Stimulated activated CD4-positive, alpha-beta T cell treated with anti-CD3 and anti-CD28 coated beads, Interleukin-1b, Interleukin-23, amount 100 ng/mL, for 1 hour (primary cell): ENCODE measurements at places on chromosomes 13 and 19.

GRCh38 chr13:48775804-48776203 is 122.1 kb downstream of the CYSLTR2 start:
- DNase-seq: no peak

DNA sequence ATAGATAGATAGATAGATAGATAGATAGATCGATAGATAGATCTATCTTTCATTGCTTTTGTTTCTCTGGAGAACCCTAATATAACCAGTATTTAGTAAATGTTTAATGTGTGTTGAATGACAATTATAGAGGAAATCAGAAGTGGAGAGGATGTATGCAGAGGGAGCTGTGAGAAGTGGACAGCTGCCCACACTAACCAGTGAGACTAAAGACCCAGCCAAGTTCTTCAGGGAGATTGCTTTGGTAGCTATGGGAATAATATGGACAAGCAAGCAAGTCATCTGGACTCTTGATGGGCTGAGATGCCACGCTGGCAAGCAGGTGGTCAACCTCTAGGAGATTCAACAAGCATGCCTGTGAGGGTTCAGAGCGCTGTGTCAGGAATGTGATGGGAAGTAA is 14.9 kb upstream of the INTS6 start:
- no peak for DNase-seq

GRCh38 chr19:47826800-47827199 is 5.1 kb downstream of the CRX start:
- DNase-seq: no peak

DNA sequence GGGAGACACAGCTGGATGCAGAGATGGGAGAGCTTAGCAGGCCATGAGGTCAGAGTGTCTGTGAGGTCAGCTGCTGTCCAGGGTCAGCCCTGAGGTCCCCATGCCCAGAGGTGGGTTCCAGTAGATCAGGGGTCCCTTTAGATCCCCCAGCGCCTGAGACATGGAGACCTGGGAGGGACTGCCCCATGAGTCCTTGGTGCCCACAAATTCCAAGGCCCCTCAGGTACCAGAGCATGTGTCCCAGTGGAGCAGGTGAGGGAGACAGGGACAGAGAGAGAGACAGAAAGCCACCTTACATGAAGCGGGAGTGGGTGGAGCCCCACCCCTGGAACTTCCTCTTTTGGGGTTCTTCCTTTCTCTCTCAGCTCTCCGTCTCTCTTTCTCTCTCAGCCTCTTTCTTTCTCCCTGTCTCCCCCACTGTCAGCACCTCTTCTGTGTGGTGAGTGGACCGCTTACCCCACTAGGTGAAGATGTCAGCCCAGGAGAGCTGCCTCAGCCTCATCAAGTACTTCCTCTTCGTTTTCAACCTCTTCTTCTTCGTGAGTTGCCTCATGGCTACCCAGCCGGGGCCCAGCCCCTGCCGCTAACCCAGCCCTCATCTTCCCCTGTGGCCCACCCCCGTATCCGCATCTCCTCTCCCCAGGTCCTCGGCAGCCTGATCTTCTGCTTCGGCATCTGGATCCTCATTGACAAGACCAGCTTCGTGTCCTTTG is at the start of gene CD37:
Gene CD37 (plus strand): TSS at position 336 of the 713 bp plus-strand sequence. CDS start 135 bp downstream, at position 471.
- DNase-seq: peak; percentile 18

DNA sequence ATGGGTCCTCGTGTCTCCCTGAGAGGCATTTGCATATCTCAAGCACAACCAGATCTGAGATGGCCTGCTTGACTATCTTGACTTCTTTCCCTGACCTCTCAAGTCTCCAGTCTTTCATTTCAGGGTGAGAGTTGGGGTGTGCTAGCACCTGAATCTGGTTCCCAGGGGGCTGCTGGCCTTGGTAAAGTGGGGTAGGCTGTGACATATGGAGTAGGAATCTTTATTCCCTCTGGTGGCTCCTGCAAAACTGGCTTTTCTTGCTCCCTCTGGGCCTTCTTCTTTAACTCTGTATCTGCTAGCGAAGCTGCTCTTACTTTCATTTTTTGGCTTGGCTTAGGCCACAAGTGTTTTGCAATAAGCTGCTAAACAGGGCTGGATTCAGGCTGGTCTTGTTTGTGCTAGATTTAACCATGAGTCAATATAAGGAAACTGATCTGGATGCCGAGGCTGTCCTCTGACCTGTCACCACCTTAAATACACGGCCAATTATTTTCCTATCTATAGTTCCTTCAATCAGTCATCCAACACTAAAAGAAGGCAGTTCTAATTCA is 42.3 kb downstream of the ZNF493 start:
- DNase-seq: no peak

- no peak for DNase-seq
Observed at GRCh38 chr19:13841962-13842290, 35.0 kb upstream of the NANOS3 start.

DNA sequence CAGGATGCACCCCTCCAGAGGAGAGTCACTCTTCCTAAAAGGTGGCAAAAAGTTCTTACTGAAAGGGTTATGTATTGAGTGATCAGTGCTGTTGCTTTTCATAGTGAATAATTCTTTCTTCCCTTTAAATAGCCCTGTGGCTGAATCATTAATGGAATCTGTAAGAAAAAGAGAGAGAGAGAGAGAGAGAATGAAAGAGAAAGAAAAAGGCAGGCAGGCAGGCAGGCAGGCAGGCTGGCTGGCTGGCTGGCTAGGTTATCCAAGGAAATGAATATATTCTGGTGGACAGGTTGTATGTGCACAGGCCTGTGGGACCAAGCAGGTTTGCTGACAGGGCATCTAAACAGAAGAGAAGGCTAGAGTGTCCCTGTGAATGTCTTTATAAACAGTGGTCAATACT is 100.5 kb downstream of the DLEU7 start:
- DNase-seq: no peak

- DNase-seq: peak; percentile 96
Observed at GRCh38 chr19:8592231-8593009, 15.2 kb upstream of the MYO1F start.

DNA sequence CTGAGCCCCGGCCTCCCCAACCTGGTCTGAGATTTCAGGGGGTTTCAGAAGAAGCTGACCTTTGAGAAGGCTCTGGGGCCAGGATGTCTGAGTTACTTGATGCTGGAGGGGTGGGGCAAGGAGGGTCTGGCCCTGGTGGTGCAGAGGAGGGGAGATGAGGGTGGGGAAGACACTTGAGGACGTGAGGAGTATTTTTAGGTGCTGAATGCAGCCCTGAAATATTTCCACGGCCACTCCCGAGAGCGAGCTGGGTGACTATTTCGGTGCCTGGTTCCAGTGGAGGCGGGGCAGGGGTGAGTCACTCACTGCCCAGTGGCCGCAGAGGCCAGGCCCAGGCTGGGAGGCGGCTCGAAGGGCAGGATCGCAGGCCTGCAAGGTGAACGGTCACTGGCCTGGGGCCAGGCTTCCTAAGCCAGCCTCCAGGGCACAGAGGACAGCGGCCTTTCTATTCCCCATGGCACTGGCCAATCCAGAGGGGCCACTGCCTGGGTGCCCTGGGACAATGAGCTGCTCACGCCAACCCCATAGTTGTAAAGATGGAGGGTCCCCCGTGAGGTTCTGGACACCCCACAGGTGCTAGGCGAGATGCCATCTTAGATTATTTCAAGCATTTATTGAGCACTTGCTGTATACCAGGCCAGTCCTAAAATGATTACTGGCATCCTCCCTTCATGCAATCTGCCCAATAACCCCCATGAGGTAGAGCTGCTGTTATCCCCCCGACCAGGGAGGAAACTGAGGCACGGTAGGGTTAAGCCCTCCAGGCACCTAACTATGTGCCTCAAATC is 19.7 kb upstream of the JUND start:
- DNase-seq: no peak

DNA sequence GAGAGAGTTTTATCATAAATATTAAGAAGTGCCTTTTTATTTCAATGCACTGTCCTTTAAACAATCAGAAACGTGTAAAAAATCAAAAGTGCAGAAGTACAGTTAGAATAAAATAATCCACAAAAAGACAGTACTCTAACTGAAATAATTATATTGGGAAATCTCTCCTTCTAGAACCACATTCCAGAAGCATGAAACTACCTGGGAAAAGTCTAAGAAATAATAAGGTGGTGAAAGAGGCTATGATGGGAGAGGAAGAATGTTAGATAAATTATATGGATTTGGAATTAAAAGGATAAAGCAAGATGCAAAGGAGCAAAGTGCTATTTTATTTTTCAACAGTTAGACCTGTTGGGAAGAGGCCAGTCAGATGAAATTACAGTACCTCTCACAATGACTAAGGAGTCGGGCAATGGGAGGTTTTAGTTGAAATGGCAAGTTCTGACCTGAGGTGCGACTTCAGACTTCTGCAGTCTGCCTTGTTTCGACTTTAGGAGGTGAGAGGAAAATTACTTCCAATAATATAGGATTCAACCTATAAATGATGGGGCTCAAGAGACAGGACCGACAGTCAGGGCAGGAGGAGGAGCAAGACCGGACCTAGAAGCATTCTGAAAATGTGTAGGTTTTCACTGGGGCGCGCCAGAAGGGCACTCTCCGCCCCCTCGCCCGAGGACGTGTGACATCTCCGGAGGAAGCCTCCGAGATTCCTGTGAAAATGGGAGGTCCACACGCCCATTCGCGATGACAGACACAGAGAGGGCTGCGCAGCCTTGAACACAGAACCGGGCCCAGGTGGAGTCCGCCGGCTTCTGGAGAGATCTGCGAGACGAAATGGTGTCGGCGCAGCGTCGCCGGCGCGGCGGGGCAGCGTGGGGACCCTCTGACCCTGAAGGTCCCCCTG is 717 bp downstream of the SPRYD7 start:
- no peak for DNase-seq

DNA sequence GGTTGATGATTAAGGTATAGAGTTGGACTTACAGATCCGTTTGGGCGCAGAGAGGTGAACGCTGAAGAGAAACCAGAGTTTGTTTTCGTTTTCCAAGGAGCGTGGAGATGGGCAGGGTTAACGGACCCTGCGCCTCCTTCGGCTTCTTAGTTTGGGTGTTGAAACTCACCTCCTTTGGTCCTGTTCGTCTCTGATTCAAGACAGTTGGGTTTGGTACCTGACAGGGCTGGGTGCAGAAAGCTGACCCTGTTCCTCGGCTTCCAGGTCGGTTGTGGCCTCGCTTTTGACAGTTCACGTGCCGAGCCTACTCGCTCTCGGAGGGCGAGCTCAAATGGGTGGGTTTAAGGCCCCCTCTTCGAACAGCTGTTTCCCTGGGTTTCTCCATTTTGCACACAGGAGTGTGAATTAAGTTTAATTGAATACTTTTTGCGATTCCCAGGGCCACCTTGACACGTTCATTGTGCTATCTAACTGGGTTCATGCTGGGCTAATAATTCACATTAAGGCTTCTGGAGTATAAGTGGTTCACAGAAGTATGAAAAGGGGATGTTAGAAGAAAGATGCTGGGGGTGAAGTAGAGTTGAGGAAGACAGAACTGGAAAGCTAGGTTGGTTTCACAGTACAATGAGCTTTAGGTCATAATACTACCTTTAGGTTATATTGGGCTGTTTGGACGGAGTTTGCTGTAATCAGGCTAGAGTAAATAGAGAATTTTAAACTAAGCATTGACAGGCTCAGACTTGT is 638 bp downstream of the USPL1 start:
- no peak for DNase-seq

DNA sequence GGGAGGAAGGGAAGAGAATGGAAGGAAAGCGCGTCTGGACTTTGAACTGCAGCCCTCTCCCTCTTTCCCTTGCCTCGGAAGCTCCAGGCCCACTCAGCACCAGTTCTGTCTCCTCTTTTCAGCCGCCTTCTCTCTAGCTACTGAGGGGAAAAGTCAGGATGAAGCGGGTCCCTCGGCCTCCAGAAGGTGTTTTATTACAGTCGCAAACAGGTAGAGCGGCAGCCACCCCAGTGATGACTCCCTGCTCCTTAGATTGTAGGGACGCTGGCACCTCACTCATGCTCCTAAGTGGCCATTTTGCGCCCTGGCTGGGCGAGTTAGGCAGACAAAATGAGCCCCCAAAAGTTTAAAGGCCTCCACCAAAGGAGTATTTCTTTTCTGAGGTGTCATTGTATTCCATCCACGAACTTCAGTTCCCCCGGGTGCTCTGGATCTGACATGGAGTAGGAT is 954 bp upstream of the STK24 start:
- DNase-seq: no peak

GRCh38 chr13:110665491-110666254 is 40.2 kb downstream of the CARS2 start:
- no peak for DNase-seq

GRCh38 chr13:112376050-112376681 is at the start of gene SPACA7:
Gene SPACA7, plus strand, starts transcription at chr13:112376355. Its CDS starts 31 bp downstream, at chr13:112376386.
- no peak for DNase-seq

DNA sequence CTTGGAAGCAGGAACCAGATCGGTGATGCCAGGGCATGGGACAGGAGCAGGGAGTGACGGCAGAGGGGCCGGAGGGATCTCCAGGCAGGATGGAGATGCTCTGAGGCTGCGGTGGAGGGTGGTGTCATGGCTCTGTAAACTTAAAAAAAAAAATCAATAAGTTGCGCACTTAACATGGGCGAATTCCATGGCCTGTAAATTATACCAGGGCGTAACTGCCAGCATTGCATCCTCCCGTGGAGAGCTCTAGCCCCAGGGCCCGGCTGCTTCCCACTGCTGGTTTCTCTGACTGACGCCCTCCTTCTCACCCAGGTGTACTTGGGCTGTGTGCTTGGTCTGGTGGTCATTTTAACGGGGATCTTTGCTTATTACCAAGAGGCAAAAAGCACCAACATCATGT is 8.7 kb downstream of the ATP12A start:
- DNase-seq: no peak

DNA sequence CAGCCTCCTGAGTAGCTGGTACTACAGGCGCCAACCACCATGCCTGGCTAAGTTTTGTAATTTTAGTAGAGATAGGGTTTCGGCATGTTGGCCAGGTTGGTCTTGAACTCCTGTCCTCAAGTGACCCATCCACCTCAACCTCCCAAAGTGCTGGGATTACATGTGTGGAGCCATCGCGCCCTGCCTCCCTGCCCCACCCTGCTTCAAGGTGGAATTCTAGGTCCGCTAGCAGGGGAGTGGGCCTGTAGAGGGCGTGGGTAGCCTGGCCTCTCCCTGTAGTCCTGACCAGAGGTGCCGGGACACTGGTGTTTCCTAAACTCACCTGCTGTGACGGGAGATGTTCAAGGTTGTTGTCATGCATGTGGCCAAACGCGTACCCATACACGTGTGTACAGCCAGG is 398 bp downstream of the SLC25A41 start:
- DNase-seq: no peak
